ENCODE measurements at places on chromosomes 5 and 9. TPM values are rescaled to one million over a fixed set of nuclear protein-coding genes. Genes with fewer than 3 reads are reported as not detected.

DNA sequence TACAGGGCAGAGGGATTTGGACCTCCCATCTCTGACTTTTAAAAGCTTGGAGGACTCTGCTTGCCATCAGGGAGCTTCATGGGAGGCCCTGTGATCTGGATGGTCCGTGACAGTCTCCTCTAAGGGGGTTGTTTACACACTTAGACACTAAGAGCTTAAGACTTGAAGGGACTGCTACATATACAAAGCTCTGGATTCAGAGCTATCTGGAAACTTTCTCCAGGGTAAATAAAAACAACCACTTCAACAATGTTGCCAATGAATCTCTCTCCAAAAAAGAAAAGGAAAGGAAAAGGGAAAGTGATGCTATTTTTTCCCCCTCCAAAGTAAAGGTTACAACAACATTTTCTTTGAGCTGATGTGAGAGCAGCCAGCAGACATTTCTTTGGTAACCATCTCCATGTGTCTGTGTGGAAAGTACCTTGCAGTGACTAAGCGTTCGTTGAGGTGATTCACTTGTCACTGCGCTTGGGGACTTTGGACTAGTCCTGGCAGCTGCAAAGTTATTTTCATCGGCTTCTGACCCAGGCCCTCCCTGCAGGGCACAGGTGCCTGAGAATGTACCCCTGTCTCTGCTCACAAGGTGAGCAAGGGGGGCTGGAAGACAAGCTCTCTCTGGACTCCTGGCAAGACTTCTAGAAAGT lies 262.1 kb upstream of the KLF4 start:
- DNase-seq = no peak

DNA sequence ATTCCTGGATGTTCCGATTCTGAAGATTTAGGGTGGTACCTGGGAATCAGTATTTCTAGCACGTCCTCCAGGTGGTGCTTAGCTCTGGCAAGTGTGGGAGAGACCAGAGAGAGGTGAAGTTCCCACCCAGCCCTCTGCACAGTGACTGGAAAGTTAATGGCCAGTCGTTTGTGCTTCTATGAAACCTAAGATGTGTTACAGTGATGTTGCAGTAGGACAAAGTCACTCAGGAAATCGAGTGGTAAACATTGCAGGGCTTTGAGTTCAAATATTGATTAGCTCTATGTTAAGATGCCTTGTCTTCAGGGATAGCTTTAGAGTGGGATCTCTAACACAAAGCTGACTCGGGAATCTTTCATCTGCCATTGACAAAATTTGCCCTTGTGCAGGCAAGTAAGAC lies 55.6 kb downstream of the PIK3R1 start:
- no peak for DNase-seq

- DNase-seq = no peak
Observed at GRCh38 chr5:181105391-181106025, 25.5 kb downstream of the OR2V1 start.

- DNase-seq = no peak
Observed at GRCh38 chr5:2721385-2722138, 29.9 kb downstream of the IRX2 start.

DNA sequence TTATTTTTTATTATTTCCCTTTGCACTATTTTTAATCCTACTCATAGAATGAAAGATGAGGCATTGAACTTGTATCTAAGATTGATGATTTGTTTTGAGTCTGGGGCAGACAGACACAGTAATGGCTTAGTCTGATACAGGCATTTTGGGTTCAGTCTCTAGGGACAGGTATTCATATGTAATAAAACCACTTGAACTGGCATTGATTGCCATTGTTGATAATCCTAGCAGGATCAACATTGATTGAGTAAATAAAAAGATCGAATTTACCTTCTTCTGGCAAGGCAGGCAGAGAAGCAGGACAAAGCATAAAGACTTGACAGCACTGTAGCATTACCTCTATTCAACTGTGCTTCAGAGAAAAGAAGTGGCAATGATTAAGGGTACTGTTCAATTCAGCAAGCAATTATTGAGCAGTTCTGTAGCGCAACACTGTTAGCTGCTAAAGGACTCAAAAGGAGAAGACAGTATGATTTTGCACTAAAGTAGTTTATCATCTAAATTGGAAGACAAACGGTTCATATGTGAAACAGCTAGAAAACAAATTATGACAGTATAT lies 144.4 kb downstream of the COMMD10 start:
- DNase-seq = no peak

- no peak for DNase-seq
Observed at GRCh38 chr5:14164164-14165163, 21.3 kb downstream of the TRIO start.

GRCh38 chr9:127011772-127012171 lies 97.2 kb downstream of the RALGPS1 start:
- DNase-seq = peak; percentile 46

GRCh38 chr9:18238254-18238653 lies 235.7 kb upstream of the ADAMTSL1 start:
- DNase-seq = no peak

GRCh38 chr9:99811598-99812383 lies 9.9 kb upstream of the NR4A3 start:
- DNase-seq = no peak

DNA sequence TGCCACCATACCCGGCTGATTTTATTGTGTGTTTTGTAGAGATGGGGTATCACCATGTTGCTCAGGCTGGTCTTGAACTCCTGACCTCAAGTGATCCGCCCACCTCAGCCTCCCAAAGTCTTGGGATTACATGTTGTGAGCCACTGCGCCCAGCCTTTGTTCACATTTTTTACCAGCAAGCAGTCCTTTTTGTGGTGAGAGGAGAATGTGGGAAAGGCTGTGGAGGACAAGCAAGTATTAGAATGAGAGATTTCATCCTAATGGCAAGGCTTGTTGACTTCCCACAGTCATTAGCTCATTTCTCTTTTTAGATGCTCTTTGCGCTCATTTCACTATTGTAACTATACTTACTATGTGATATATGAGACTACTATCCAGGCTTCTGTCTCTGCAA lies 6.1 kb downstream of the IL31RA start:
- DNase-seq = no peak

DNA sequence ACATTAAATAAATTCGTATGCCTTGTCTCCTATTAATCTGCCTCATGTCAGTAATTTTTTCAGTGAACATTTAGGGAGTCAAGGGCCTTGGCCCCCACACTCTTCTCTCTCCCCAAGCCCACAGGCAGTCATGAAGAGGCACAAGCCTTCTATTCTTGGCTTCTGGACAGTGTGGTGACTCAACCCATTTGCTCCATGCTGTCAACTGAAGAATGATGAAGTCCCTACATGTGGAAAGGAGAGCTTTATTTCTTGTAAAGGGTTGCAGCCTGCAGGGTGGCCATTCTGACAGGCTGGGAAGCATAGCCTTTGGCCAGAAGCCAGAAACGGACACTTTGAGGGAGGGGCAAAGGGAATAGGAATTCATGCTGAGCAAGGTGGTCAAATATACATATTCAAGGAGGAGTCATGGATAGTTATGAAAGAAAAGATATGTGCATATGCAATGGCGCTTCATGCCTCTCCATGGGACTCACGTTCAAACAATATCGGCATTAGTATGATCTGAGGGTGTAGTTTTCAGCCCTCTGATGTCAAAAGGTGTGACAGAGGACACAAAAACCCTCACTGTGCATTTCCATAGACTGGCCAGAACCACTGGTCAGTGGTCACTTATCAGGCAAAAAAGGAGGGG lies 31.3 kb downstream of the ANKRA2 start:
- no peak for DNase-seq

- DNase-seq = no peak
Observed at GRCh38 chr9:28758341-28758740, 1185.1 kb upstream of the C9orf72 start.

DNA sequence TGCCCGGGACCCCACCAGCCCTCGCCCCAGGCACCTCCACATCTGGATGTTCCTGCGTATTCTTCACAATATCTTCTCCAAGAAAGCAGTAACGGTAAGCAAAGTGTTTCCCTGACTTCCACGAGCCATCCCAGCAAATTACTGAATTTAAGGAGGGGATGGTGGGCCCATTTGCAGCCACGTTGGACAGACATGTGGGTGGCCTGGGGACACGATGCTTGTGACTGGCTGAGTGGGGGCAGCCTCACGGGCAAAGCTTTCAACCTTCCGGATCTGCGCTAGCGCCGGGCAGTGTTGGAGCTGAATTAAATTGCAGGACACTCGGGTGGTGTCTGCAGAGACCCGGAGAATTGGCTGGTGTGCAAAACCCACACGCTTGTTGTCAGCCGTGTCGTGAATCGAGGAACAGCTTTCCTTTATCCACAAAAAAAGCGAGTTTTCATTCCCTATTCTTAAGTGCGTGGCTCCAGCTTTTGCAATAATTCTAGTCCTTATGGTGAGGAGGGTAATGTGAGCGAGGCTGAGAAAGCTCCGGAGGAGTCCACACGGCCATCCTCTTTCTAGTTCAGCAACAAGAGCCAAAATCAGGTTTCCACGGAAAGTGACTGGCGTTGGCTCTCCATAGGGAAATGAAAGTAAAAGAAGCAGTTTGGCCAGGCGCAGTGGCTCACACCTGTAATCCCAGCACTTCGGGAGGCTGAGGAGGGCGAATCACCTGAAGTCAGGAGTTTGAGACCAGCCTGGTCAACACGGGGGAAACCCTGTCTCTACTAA lies 17.5 kb upstream of the CLPTM1L start:
- DNase-seq = no peak

- DNase-seq = no peak
Observed at GRCh38 chr5:122713041-122713440, 61.8 kb upstream of the SNX2 start.

- peak; percentile 90 for DNase-seq
Observed at GRCh38 chr5:43432486-43433375, 20.5 kb upstream of the CCL28 start.

GRCh38 chr5:115952588-115952987 lies 9.7 kb upstream of the LVRN start:
- no peak for DNase-seq

GRCh38 chr5:74055486-74056106 lies 429.6 kb downstream of the ARHGEF28 start:
- DNase-seq = no peak

- no peak for DNase-seq
Observed at GRCh38 chr5:106380736-106381135, 1290.0 kb downstream of the EFNA5 start.

DNA sequence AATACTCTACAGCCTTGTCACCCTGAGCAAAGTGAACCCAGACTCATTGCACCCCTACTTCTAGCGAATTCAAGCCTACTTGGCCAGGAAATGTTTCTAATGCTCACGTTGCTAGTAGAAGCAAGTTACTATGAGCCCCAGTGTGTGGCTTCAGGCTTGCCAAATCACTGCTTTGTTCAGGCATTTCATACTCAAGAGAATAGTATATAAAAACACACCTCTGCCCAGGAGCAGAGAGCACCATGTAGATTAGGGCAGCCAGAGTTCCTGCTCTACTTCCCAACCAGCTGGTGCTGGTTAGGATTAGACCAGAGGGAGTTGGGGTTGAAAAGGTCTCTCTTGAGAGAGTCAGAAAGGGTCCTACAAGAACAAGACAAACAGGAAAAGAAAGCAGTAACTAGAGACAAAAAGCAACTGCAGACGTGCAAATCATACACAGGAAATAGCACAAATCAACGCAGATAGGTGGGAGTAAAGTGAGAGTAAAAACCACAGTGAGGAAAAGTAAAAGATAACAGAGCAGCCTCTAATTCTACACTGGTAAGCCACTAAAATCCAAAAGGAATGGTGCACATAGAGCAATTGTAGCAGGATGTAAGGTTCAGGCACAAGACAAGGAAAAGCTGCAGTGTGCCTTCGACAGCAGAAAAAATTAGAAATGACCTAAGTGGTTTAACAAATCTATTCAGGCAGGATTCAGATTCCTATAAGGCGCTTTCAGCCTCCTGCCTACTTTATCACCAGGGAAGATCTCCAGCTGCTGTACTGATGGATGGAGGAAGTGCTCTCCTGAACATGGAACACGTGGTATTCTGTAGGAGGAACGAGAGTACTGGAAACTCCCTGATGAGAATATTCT lies 49.6 kb upstream of the KIF2A start:
- DNase-seq = no peak

- DNase-seq = peak; percentile 71
Observed at GRCh38 chr9:136551401-136552116, 5.7 kb upstream of the NOTCH1 start.

DNA sequence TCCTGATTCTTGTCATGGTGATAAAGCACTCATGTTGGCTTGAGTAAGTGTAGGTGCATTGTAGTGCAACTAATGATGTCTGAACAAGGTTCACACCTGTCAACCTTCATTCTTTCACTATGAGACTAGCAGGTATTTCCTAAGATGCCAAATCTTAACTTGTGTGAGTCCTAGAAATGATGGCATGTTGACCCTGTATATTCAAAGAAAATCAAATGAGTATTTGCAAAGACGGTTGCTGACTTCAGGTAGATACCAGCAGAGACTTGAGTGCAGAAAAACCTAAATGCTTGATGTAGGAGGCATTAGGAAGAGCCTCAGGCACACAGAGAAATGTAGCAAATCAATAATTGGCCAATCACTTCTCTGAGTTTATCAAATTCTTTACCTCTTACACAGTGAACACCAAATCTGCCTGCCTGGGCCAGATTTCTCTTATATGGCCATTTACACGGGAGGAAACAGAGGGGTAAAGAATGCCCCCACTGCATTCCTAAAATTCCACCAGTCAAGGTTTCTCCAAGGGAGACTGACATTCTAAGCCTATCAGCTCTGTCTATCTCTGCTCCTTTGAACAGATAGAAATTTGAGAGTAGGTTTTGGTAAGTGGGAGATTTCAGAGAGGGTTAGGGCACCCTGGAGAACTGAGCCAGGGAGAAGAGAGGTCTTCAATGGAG lies 488.6 kb upstream of the WWC1 start:
- no peak for DNase-seq

- DNase-seq = no peak
Observed at GRCh38 chr5:119290161-119290569, 65.7 kb upstream of the TNFAIP8 start.

DNA sequence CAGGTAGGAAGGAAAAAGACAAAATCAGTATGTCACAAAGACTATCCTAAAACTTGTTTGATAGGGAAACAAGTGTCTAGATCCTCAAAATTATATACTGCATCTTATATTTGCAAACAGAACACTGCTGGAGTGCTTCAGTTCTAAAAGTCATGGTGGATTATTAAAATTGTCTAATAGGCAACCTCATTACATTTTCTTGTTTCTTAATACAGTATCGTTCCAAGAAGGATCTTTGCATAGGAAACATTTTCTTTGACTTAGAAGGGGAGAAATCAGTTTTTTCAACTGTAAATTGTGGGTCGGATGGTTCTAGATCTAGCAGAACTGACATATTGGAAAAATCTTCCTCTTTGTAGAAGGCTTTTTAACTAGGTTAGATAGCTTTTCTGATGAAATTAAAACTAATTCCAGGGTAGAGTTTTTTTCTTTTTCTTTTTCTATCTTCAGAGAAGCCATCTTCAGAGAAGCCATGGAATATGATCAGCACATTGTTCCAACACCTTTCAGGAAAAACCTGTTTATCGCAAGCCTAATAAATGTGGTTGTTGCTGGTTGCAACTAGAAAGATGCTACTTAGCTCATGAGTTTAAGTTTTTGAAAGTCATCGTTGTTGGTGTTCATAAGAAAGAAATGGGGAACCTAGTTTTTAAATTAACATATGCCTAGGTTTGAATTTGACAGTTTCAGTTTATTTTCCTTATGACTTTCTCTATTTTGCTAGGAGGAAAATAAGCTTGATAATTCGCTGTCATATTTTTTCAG lies 7.4 kb downstream of the CPEB4 start:
- no peak for DNase-seq

Gene SMIM33
- not detected for total RNA-seq

Gene C1QTNF2
- not detected for total RNA-seq

Gene CCL27
- total RNA-seq = not detected

Gene SLCO4C1
- 0.51 TPM for total RNA-seq
